ENCODE measurements at places on chromosomes 16 and 17. TPM values are rescaled to one million over a fixed set of nuclear protein-coding genes. Genes with fewer than 3 reads are reported as not detected.

The ZKSCAN2 gene
- total RNA-seq = 5.5 TPM

DNA sequence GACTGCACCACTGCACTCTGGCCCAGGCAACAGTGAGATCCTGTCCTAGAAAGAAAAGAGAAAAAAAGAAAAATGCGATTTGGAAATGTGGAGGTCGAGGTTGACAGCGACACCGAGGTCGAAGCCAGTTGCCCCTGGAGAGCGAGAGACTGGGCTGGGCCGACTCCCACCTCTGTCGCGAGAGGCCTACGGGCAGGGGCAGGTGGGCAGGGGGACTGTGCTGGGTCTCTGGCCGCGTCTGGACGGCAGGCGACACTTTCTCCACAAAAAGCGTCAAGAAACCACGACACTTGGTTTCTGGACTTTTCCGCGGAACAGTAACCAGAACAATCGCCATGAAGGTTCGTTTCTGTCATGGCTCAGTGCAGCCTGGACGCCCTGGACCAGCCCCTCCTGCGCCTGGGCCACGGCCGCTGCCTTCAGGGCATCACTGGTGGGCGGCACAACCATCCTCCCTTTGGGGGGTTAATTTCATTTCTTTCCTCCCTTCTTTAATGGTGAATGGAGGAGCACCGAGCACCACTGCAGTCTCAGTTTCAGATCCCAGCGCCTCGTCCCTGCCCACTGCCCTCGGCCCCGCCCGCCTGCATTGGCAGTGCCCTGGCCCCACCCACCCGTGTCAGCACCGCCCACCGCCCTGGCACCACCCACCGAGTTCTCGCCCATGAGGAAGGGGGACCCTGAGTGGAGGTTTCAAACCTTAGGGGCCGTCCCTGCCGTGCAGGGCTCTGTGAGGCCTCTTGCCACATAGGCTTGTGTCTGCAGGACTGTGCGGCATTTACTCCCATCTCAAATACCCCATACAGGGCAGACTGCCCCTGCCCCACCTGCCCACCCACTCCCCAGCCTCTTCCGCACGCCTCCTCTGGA lies 18.5 kb upstream of the CDH15 start:
- H3K27ac ChIP-seq = no peak overlapping the region
- no peaks in the 10 kb centered on the region for H3K27me3 ChIP-seq
- H3K4me3 ChIP-seq = no peak overlapping the region
- peaks cover 22% of the 10 kb centered on the region for H3K36me3 ChIP-seq
- DNase-seq = no peak
- H3K4me1 ChIP-seq = no peaks in the 10 kb centered on the region

The SEPTIN1 gene
- 318 TPM for total RNA-seq

DNA sequence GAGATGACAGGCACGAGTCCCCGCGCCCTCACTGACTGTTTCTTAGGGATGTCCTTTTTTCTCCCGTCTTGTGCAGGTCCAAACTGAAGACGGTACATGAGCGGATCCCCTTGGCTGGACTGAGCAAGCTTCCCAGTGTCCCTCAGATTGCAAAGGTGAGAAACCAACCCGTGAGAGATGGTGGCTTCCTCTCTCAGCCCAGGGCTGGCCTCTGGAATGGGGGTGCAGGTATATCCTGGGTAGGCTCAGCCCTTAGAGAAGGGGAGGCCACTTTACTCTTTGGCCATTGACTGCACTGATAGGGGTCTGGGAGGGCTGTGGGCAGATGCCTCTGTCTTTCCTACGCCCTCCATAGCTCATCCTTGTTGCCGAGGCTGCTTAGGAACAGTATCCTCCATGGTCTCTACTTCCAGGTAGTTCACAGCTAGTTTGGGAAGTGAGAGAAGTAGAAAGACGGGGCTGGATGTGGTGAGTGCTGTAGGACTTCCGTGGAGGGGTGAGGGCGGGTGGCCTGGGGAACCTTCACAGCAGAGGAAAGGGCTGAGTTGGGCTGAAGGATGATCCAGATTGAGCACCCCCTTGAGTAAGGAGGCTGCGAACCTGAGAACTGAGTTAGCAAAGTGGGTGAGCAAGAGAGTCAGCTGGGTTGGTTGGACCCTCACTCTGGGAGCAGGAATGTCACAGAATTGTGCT lies 83.0 kb downstream of the OR1D5 start:
- no peak overlapping the region for H3K27ac ChIP-seq
- no peak for DNase-seq
- H3K4me1 ChIP-seq = no peaks in the 10 kb centered on the region
- no peaks in the 10 kb centered on the region for H3K27me3 ChIP-seq
- no peak overlapping the region for H3K4me3 ChIP-seq
- no peaks in the 10 kb centered on the region for H3K36me3 ChIP-seq

DNA sequence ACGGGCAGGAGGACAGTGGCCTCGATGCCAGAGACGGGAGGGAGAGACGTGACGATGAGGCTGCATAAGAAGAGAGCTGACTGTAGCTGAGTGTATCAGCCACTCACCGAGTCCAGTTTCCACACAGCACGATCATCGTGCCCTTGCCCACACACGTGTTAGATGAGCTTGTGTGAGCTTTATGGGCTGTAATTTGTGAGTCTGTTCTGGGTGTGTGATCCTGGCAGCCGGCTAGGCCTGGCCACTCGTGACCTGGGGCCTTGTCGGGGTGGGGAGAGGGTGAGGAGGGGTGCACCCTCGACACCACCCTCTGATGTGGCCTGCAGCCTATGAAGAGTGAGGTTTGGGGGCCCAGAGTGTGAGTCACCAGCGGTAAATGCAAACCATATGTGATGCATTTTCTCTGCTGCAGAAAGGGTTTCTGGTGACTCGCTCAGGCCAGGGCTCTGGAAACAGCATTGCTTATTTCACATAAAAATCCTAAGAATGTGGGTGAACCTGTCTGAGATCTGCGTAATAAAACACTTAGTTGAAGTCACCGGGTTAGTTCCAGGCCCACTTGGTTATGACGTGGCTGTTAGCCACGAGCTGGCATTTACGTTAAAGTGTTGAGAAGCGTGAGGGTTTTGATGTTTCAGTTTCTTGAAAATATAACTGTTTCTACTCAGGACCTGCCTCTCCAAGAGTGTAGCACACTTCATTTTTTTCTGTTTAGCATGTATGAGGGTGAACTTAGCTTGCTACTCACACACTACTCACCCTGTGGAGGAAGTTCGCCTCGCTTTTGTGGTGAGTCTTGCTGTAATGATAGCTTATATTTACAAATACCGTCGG lies 4.2 kb downstream of the METRNL start:
- peak overlapping the region; percentile 56 for H3K4me3 ChIP-seq
- H3K27ac ChIP-seq = peak overlapping the region; percentile 63
- no peaks in the 10 kb centered on the region for H3K36me3 ChIP-seq

All from activated naive CD8-positive, alpha-beta T cell treated with anti-CD3 and anti-CD28 coated beads, Interleukin-2, amount 10 ng/mL, durations not matched to agents 7 days and 5 days (primary cell).